ENCODE measurements at places on chromosomes 3 and 15.

- DNase-seq: no peak
Measured at GRCh38 chr3:139534455-139534812, 5.1 kb downstream of the RBP1 start.

- no peak for DNase-seq
Measured at GRCh38 chr3:23258110-23258509, 55.0 kb downstream of the UBE2E2 start.

DNA sequence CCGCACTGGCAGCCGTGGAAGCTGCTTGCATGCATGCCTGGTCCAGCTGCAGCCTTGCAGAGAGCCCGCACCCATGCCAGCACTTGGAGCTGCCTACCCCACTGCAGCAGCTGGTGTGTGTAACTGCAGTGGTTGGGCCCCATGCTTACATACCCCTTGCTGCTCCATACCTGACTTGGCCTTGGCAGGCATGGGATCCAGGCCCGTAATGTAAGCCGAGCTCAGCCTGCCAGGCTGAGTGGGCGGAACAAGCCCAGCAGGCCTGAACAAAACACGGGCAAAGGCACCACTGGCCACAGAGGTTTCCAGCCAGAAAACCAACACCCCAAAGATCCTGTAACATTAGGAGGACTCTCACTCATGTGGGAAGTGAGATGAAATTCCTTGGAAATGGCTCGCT, 48.3 kb downstream of the SLC6A20 start:
- no peak for DNase-seq

- DNase-seq: no peak
Measured at GRCh38 chr15:67446449-67446848, 74.5 kb upstream of the C15orf61 start.

DNA sequence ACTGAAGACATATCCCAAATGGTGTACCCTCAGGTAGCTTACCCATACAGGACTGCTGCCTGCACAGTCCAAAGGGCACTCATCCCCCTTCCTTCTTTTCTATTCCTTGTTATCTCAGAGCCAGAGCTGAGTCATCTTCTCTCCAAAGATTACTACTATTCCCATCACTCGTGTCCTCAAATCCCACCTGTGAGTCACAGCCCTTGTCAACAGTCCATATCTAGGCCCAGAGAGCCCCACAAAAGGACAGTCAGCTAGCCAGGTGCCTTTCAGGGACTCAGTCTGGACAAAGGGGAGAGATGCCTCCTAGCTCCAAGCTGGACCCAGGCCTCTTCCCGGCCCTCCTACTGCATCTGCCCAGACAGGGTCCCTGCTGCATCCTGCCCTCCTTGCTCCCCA, 11.0 kb downstream of the PARP16 start:
- no peak for DNase-seq

DNA sequence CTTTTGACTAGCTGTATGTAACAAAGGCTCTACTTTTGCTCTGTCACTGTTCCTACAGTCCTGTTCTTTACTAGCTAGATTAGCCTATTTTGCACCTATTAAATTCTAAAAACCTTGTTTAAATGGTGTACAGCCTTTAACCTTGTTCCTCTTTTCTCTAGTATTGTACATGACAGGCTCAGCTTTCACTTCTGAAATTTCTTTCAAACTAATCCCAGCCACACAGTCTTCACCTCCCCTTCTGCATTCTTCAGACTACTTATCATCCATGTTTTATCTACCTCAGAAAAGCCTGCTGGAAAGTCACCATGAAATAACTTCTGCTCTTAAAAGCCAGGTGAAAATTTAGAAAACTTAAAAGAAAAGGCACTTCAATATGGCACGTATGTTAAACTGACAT, 122.4 kb downstream of the NECTIN3 start:
- DNase-seq: no peak
